Breast epithelium (tissue), 4 donors: ENCODE measurements at places on chromosomes 12 and 14.
A peak's percentile ranks its signal among the peaks of the same experiment; 100 is the strongest.

DNA sequence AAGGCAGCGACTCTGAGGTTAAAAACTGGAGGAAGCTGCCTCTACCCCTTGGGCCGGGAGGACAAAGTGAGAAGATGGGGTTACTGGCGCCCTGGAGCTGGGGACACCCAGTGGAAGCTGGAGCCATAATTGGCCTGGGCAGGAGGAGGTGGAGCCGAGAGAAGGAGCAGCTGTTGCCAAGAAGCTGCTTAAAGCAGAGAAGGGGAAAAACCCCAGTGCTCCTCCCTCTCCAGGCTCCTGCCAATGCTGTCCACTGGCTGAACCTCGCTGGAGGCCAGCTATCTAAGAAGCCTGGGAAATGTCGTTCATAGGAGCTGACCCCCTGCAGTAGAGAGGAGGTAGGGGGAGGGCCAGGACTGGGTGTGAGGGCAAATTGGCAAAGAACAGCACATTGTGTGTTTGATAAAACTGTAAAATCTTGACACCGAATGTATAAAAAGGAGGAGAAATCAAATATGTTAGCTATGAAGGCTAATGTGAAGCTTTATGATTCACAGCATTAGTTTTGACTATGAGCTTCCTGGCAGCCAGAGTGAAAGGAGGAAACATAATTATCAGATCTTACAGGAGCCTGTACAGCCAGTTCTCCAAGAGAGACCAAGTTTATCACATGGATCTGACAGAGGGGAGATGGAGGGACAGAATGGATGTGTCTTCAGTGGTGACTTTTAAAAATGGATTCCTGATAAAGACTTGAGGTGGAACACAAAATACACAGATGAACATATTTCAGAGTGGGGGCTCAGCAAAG, 9.5 kb downstream of the HHIPL1 start:
- DNase-seq, result no peak

- no peak for DNase-seq
Observed at GRCh38 chr12:96462571-96463280, 26.7 kb upstream of the CFAP54 start.

GRCh38 chr12:52175371-52176350, 16.2 kb downstream of the KRT80 start:
- peak; percentile 80 for DNase-seq

DNA sequence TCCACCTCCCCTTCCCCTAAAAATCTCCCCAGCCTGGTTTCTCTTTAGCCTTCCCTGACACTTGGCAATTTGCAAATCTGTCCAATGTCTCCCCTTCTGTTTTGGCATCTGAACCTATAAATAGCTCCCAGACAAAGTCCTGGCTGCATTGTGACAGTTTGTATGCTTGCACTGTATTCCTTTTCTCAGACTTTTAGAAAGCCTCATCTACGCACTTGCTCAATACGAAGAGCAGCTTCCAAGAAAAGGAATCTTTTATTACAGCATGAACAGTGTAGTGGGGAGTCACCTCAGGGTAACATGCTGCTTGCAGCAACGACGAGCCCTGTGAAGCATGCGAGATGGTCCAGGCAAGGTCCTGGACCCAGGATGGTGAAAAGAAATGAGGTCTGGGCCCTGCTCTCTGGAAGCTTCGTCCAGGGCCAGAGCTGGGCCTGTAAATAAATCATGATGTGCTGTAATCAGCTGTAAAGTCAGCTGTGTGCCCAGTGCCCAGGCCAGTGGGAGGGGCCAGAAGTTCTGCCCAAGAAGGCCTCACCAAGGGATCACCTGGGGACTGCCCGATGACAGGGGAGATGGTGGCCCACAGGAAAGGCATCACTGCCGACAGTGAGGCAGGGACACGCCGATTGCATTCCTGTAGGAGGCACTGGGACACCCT, 88.3 kb downstream of the RIN3 start:
- no peak for DNase-seq

GRCh38 chr12:112321245-112321644, 61.0 kb downstream of the HECTD4 start:
- DNase-seq, result no peak

DNA sequence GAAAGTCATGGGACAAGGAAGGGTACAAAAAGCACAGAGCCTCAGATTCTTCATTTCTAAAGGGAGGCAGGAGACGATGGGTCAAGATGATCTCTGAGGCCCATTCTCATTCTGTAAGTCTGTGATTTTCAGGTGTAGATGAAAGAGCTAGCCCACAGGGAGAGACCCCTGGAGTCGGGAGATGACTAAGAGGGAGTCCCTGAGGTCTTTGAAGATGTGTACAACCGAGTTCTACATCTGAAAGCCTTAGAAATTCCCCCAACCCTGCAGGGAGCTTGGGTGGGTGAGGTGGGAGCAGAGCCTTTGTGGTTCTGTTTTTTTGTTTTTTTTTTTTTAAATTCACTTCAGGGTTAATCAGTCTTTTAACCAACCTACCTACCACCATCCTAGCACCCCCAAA, 3.1 kb downstream of the WNT10B start:
- DNase-seq, result no peak

DNA sequence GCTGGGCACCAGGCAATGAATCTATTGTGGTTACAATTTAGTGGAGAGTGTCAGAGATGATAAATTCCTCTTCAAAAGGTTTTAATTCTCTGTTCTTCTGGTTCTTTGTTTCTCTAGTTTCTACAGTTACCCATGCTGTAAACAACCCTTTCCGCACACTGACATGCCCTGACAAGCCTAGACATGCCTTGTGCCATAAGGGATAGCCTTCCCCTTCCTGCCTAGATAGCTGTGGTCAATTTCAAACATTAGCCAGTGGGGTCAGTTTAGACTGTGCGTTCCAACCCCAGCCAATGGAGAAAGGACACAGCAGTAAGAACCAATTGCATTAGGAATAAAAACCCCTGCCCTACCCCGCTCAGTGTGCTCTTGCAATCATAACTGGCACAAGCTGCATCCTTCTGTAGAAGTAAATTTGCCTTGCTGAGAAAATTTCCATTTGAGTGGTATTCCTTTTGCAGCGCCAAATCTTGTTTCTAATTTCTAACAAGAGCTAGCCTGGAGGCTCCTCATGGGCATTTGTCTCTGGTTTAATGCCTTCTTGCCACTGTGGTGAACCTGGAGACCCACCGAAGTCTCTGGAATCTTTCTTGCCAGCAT, 6.4 kb downstream of the EDDM3A start:
- no peak for DNase-seq
